ENCODE measurements at places on chromosomes 11 and 22.
A peak's percentile ranks its signal among the peaks of the same experiment; 100 is the strongest.

DNA sequence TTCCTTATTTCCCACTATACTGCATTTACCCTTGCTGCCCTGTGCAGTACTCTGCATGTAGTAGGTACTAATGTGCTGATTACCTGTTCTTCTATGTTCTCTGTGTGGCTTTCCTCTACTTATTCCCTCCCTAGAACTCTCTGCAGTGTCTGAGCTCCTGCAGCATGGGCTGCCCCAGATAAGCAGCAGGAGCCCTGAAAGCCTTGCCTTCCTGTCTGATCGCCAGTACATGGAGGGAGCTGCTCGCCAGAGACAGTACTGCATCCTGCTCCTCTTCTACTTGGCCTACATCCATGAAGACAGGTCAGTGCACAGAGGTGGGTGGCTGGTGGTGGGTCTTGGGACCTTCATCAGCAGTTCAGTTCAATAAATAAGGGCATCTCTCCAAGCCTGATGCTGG, 42.2 kb upstream of the CCDC134 start:
- no peak for DNase-seq

GRCh38 chr22:44451016-44451415, 47.0 kb downstream of the RTL6 start:
- DNase-seq = no peak

DNA sequence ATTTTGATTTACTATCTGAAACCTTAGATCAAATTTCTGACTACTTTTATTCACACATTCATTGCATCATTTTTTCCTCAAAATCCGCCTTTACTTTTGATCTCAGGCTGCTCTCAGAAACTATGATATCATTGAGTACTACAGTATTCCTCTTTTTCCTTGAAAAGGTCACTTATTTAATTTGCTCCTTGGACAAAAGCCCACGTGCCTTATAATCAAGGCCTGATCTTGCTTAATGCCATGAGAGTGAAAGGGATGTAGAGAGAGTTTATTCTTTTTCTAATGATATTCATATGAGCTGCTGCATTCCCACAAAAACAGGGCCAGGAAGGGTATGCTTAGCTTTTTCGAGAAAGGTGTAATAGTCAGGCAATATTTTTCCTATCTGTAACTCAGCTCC, 327.0 kb downstream of the ETS1 start:
- no peak for DNase-seq

DNA sequence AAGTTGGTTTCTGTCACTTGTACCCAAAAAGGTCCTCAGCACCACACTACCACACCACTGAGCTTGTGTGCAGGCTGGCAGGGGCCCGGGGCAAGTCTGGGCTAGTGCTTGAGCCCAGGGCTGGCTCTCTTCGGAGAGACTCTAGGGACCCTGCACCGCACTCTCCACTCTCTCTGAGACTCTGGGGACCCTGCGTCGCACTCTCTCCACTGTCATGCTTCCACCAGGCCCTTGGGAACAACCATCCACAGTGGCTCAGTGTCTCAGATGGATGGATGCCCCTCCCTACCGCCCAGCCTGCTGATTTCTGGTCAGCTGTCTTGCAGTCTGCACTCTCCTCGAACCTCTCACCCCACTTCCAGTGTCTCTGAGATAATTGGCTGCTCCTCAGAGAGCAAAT, 2.0 kb upstream of the SBF1 start:
- peak; percentile 6 for DNase-seq

All from NCI-H345 (cell line).